ENCODE measurements at places on chromosomes 3 and 15. TPM values are rescaled to one million over a fixed set of nuclear protein-coding genes. Genes with fewer than 3 reads are reported as not detected.

DNA sequence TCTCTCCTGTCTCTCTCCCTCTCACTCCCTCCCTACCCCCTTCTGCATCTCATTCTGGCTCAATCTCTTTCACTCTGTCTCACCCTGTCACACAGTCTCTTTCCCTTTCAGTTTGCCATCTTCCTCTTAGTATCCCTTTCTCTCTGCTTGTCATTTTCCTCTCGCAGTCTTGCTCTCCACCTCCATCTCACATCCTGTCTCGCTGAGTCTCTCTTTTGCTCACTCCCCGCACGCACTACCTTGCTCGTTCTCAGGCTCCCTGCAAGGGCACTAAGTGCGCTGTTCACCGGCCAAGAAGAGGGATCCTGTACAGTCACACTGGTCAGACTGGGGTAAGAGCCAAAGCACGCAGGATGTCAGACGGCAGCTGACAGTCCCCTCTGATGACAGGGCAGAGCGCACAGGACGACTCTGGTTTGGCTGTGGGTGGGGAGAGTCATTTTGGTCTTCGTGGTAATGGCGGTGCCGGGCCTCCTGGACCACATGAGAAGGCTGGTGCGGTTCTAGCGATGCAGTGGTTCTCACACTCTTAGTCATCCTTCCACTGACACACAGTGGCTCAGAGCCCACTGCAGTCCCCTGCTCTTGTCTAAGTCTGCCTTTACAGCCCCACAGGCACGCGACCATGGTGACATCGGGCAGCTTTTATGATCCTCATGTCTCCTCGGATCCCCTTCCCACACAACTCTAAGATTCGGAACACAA, 356.8 kb downstream of the FOXP1 start:
- peak; percentile 93 for DNase-seq

DNA sequence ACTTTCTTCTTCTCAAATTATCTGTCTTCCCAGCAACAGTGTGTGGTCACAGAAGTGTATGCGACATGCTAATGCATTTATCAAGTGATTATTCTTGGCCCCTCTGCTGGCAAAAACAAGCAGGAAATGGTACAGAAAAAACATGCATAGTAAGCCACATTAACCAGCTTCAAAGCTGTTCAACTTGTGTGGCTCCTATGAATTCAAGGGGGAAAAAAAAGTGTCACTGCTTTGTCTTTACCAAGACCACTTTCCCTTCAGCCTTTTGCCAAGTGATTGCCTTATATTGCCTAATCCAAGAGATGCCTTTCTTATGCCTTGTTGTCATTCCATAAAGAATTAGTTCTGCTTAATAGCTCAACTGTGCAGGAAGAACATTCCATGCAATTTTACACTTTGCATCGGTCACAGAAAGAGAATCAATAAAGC, 39.1 kb downstream of the PRTG start:
- no peak for DNase-seq

DNA sequence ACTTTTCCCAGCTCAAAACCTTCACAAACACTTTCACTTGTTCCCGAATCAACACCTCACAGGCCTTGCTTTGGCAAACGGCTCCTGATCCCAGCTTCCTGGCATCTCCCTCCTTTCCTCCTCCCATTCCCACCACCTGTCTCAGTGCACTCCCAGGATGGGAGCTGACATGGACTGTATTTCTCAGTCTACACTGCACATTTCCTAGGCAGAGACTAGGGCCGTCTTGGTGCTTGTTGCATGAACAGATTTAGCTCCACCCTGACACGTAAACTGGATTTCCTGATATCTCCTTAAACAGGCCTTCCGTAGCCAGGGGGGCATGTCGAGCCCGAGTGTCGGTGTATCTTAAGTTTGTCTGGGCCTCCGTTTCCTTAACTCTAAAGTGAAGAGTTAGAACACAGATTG, 790 bp upstream of the WHAMM start:
- DNase-seq = no peak

- no peak for DNase-seq
These were observed 33.8 kb downstream of the SCAP start for GRCh38 chr3:47441796-47442551.

DNA sequence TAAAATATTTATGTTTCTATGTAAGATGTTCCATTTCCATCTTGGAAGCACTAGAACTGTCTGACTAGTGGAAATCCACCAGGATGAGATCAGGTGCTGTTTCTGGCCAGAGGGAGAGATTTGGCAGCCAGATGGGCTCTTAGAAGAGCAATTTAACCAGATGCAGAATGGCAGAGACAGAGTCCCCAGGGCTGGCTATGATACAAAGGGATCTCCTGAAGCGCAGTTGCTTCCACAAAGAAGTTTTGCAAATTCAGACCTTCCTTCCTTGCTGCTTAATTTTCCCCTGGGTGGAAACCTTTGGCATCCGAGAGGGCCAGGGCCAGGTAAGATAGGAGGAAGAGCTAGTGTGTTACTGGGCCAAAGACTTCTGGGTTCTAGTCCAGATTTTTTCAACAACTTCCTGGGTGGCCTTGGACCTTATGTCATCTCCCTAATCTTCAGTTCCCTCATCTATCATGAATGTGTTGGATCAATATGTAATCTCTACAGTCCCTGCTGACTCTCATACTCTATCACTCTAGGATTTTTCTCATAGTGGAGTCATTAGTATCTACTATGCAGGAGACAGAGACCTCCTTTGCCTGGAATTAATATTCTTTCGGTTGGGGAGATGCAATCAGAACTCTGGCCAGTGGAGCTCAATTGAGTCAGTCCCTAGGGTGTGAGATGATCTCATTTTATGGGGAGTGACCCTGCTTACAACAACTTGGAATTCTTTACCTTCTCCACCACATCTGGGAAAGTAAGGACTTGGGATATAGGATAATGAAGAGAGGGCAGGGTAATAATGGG, 41.1 kb upstream of the NDUFB4 start:
- no peak for DNase-seq

DNA sequence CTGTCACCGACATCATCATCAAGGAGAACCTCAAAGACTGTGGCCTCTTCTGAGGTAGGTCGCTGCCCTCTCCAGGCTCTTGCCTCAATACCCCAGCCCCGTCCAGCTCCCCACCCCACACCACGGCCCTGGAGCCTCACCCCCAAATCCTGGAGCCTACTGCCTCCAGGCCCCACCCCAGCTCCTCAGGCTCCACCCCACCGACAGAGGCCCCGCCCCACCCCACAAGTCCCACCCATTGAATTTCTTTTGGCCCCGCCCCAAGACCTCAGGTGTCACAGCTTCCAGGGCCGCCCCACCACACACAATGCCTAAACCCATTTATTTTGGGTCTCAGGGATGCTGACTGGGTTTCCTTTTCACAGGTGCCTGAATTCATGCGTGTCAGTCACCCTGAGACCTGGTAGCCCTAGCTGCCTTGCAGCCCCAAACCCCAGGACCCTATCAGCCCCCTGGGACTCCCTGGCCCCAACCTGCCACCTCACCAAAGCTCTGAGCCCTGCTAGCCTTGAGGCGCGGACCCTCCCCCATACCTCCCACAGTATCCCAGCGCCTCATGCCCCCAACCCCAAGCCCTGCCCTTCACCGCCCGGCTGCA, 3.6 kb downstream of the GNAT1 start:
- peak; percentile 40 for DNase-seq

DNA sequence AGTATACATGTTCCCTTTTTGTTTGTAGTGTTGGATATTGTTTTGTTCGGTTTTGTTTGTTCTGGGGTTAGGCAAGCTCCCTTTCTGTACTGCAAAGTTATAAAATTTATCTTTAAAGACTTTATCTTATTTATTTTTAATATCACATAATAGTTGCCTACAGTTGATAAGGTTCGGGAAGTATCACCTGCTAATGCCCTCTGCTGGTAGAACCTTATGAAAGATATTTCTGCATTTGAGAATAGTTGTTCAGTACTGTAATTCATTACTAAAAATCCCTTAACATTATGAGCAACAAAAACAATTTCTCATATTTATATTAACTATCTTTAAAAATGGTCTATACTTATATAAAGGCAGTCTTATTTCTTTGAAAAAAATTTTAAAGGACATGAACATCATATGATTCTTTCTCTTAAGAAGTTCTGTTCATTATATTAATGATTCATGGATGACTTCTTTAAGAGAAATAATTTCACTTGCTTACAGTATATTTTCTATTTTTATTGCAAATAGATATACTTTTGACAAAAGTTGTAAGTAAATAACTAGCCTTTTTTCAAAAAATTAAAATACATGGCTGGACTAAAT, 1126.8 kb downstream of the SI start:
- no peak for DNase-seq

DNA sequence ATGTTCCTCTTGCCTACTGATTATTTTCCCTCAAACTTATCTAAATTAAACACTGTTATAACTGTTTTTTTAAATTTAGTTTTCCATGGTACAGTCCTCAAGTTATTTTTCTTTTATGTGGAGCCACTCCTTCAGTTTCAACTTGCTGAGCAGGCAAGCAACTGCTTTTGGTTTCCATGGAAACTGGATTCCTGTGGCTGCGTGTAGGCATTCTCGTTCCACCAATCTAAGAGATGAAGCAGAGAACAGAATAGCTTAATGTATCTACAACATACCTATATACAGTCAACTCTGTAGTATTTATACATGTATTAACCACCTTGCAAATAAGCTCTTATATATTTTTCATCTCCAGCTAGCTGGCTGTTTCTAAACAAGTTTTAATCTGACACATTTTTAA, 25.8 kb upstream of the ANXA2 start:
- DNase-seq = peak; percentile 13

GRCh38 chr3:77372634-77373346, 332.9 kb downstream of the ROBO2 start:
- DNase-seq = no peak

DNA sequence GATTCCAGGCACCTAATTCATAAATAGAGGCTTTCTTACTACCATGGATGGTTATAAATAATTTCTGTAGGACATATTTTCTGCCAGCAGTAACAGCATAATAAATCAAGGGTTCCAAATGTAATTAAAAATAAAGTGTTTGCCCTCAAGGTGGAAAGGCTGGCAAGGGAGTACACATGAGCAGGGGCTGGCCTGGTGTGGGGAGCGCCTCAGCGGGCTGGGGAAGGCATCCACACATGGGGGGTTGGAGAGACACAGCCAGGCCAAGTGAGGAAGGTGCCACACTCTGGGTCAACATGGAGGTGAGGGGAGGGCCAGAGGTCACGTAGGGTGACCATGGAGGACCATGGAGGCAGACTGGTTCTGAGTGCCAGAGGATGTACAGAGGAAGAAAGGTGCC, 65.8 kb upstream of the OCA2 start:
- DNase-seq = no peak

GRCh38 chr3:98777801-98778220, 14.7 kb downstream of the ST3GAL6 start:
- DNase-seq = no peak

The TERC gene
- total RNA-seq = 16.0 TPM

The VILL gene
- total RNA-seq = 15.0 TPM

The CLRN1 gene
- total RNA-seq = not detected

The HRG gene
- not detected for total RNA-seq

The SNTN gene
- not detected for total RNA-seq

All from activated naive CD8-positive, alpha-beta T cell treated with anti-CD3 and anti-CD28 coated beads for 36 hours (primary cell).